ENCODE measurements at places on chromosomes 16 and 17.

- DNase-seq: no peak
Measured at GRCh38 chr17:7580604-7581575, 1.5 kb downstream of the CD68 start.

DNA sequence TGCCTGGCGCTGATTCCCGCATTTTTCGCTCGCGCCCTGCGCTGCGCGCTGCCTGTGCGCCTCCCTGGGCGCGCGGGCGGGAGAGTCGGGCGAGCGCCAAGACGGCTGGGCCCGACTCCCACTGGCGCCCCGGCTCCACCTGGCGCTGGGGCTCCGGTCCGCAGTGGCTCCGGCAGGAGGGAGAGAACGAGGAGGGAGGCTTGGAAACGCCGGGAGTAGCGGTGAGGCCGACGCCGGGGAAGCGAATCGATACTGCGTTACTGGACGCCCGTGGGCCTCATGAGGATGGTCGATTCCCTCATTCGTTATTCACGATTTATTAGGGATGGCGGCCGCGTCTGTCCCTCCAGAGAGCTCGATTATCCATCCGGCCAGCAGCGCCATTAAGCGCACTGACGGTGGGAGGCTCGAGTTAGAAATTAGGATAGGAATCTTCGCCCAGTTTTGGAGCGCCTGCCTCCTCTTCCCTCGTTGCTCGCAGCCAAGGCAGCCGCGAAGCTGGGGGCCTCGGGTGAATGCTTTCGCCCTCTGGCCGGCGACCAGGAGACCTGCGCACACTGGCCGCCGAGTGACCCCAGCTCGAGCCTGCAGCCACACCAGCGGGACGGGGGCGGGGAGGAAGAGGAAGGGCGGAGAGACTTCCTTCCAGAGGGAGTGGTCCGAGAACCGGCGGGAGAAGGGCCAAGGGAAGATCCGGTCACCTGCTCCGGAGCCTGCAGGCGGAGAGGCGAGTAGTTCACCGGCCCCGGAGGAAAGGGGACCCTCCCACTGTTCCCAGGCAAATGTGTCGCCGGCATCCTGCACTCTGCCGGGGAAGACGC is 1.3 kb upstream of the PCGF2 start:
- DNase-seq: peak; percentile 84

DNA sequence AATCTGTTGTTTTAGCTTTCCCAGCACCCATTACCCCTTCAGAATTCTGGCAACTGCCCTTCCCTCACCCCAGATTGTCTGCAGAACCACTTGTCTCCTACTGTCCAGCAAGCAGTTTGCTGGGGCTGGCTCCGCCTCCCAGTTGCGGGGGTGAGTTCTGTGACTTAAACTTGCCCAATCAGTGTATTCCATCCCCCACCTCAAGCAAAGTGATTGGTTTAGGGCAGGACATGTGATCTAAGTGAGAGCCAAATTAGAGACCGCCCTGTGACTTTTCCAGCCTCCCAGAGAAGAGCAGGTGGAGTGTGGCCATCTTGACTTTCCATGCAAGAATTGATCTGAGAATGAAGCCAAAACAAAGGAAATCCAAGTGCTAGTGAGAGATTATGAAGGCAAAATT is 22.7 kb upstream of the SRCIN1 start:
- DNase-seq: no peak

- no peak for DNase-seq
Measured at GRCh38 chr17:72555052-72555451, 434.2 kb downstream of the SOX9 start.

DNA sequence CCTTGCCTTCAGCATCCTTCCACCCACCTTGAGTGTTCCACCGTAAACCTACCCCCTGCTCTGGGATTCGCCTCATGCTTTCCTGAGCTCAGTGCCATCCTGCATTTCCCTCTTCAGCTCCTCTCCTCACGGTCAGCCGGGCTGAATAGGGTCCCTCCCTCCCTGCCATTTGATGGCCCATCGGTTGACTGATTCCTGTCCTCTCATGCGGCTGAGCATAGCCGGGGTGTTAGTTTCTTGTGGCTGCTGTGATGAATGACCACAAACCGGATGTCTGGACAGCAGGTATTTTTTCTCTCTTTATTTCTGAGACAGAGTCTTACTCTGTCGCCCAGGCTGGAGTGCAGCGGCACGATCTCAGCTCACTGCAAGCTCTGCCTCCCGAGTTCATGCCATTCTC is 44.1 kb upstream of the MGAT5B start:
- DNase-seq: no peak

- DNase-seq: peak; percentile 66
Measured at GRCh38 chr17:2025220-2025621, at the start of gene RTN4RL1. TSS of gene RTN4RL1 (minus strand) at chr17:2025334. CDS start at chr17:2024865, 469 bp downstream.

GRCh38 chr17:48453447-48453846 is 23.4 kb upstream of the SKAP1 start:
- no peak for DNase-seq

DNA sequence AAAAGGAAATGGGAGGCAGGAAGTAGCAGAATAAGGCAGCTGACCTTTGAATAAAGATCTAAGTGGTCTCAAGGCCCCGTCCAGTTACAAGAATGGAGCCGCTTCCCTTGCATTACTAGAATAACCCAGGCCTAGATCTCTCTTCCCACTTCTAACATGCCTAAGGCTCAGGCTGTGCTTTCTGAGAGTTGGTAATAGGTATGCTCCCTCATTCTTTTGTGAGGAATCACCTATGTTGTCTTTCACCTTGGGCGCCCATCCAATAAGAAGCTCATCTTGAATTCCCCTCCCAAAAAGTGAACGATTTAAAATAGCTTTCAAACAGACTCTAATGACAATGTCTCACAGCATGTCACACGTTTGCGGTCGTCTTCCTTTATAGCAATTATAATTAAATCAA is 101.2 kb downstream of the KCNJ2 start:
- no peak for DNase-seq

GRCh38 chr17:78974635-78975591 is 4.8 kb downstream of the LGALS3BP start:
- peak; percentile 37 for DNase-seq

DNA sequence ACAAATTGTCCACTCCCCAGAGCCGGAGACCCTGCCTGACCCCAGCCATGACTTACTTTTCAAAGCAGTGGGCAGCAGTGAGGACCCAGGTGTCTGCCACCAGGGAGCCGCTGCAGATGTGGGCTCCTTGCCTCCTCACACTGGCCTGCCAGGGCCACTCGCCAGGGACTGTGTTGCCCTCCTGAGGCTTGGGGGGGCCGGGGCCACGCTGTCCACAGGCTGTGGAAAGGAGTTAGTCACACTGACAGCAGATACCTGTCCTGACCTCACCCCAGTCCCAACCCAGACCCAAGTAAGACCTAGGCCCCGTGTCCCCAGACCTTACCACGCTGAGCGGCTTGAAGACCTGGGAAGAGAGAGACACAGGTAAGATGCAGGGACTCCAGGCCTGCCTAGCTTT is 1.3 kb downstream of the PRSS53 start:
- DNase-seq: no peak

GRCh38 chr17:15738066-15738465 is 6.0 kb downstream of the TBC1D26 start:
- no peak for DNase-seq

GRCh38 chr17:17868641-17869522 is 32.1 kb upstream of the SREBF1 start:
- no peak for DNase-seq

DNA sequence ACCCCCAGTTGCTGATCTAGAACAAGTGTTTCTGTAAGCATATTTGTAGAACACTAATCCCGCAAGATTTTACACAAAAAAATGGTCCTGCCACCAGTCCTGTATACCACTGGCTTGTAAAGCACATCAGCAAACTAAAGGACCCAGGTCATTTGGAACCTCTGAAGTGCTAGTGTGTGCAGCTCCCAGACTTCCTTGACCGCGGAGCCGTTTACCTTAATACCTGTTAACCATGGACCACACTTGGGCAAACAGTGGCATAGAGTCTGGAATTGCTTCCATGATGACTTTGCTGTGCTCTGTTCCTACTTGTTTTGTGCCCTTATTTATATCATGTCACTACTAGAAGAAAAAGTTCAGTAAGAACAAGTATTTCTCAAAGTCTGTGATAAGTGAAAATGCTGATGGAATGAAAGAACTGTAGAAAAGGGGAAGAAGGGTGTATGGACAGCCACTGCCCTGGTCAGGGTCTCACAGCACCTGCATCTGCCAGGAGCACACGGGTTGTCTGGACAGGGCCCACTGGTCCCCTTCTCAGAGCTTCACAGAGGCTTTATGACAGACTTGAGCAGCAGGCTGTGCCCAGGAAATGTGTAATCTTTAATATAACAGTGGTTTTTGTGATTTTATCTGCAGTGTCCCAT is 29.3 kb downstream of the ALDH3A2 start:
- no peak for DNase-seq

- DNase-seq: peak; percentile 69
Measured at GRCh38 chr17:38674014-38674748, 576 bp downstream of the EPOP start.

- DNase-seq: no peak
Measured at GRCh38 chr16:4345836-4346781, 5.0 kb downstream of the PAM16 start.

GRCh38 chr16:31476303-31477219 is 4.6 kb downstream of the TGFB1I1 start:
- no peak for DNase-seq

GRCh38 chr16:80065541-80065940 is 465.0 kb upstream of the MAF start:
- peak; percentile 15 for DNase-seq

DNA sequence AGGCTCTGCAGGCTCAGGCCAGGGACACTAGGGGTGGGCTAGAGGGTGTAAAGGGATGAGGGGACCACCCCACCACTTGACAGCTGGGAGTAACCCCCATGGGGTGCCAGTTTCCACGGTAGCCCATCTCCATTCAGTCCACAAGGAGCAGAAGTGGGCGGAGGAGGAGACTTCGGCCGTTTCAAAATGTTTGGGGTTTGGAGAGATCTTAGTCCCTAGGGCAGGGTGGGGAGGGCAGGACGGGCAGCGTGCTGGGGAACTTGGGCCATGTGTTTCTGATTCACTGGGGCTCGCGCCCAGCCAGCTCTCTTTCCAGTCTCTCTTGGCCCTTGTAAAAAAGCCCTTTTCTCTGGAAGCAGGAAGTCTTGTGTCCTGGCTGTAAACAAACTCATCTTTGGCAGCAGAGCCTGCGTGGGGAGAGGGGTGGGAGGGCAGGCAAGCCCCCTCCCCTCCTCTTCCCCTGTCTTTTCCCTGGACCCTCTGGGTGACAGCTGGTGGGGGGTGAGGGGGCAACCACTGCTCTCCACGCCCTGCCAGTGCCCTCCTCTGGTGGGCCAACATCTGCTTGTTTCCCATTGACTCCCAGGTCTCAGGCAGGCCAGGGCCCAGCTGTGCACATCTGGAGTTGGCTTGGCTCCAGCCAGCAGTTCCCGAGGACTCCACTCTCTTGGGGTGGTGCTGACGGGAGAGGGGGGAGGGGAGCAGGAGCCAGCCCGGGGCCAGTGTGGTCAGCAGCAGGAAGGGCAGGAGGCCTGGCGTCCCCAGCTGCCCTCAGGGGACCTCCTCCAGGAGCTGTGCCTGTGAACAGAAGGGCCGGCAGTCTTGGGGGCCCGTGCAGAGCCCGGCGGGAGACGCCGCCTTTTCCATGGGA is 8.1 kb downstream of the CYGB start:
- no peak for DNase-seq

- DNase-seq: peak; percentile 53
Measured at GRCh38 chr17:33291248-33292200, 1.6 kb downstream of the ASIC2 start.

DNA sequence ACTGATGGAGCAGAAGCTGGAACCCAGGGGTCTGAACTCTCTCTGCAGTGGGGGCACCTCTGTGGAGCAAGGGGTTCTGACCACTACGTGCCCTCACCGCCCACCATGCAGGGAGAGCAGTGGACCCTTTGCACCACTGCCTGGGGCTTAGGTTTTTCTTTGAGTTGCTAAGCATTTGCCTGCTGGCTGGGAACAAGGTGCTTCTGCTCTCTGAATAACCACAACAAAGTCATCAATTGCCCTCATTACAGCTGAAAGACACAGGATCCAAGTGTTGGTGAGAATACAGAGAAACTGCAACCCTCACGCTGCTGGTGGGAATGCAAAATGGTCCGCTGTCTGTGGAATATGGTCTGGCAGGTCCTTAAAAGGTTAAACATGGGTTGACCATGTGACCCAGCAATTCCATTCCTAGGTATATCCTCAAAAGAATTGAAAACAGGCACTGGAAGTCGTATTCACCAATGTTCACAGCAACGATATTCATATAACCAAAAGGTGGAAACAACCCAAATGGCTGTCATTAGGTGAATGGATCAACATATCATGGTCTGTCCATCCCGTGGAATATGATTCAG is 22.8 kb downstream of the NLRC3 start:
- no peak for DNase-seq

DNA sequence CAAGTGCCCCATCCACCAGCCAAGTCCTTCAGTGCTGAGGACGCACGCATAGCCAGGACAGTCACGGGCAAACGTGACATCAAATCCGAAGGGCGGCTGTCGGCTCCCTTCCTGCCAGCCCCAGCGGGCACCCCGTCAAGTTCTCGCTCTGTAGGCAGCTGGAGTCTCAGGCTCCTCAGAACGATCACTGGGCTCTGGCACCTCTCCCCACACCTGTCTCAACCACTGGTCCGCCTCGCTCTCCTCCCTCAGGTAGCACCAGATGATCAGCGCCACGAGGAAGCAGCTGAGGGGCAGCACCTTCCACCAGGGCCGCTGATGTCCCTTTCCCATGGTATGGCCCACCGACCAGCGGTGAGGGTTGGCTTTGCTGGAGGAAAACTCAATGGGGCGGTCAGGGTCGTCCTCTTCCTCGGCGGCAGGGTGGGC is 422 bp downstream of the UQCC4 start:
- DNase-seq: no peak

DNA sequence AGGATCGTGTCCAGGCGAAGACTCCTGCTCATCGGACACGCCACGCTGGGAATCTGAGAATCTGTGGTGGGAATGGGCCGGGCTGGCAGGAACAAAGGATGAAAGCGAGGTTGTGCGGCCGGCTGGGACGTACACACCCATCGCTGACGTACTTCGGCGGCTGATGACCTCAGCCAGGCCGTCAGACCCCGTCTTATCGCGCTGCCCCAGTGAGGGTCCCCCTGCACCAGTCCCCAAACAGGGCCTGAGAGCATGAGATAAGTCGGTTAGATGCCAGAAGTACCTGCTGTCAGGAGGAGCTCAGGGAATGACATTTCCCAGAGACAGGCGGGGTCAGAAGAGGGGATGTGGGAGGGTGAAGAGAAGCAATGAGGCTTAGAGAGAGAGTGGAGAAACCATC is 16.0 kb upstream of the SP6 start:
- no peak for DNase-seq

- no peak for DNase-seq
Measured at GRCh38 chr17:13734880-13735279, 133.2 kb upstream of the HS3ST3A1 start.

GRCh38 chr16:56844056-56844455 is 21.0 kb upstream of the SLC12A3 start:
- DNase-seq: no peak

DNA sequence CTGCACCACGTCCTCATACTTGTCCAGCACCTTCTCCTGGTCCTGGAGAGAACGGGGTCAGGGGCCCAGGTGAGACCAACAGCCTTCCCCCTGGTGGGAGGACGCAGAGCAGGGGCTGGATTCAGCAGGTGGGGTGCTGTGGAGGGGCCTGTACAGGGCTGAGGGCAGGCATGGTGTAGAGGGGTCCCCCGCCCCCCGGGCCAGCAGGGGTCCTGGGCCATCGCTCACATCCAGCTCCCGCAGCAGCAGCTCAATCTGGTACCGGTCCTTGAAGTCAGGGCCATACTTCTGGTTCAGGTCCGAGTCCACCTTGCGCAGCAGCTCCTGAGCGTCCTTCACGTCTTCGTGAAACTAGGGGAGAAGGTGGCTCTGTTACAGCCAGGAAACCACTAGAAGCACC is 41.6 kb downstream of the PPL start:
- no peak for DNase-seq

- DNase-seq: peak; percentile 5
Measured at GRCh38 chr16:2004795-2005517, 4.7 kb downstream of the ZNF598 start.

All from NCI-H1417 (cell line).